GM12892 (cell line): ENCODE measurements at places on chromosomes 3 and 15.

DNA sequence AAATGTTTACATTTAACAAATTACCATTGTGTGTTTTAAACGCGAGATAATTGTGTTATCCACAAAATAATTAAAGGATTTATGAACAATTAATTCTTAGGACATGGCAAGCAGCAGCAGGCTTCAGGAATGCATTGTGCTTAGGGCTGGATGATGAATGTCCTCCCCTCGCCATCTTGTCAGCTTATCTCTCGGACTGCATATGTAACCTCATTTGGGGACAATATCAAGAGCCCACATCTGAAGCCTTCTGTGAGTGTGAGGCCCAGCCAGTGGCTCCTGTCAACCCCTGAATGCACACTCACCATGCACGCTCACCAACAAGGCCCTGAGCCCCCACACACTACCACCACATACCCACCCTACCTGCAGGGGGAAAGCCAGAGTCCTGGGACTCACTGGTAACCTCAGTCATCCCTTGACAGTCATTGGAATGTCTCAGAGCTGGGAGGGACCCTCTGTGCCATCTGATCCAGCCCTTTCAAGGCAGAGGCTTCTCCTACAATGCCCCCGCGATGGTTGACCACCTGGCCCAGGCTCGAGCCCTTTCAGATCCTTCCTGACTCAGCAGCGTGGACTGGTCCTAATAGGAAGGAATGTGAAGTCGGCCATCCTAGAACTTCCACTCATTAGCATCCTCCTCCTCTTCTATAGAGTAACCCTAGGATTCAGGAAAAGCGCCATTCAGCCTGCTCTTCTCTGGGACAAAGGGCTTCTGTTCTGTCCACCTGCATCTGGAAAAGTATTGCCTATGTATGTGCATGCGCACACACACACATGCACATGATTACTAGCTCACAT, 38.2 kb downstream of the MRPL46 start:
- no peak for DNase-seq

DNA sequence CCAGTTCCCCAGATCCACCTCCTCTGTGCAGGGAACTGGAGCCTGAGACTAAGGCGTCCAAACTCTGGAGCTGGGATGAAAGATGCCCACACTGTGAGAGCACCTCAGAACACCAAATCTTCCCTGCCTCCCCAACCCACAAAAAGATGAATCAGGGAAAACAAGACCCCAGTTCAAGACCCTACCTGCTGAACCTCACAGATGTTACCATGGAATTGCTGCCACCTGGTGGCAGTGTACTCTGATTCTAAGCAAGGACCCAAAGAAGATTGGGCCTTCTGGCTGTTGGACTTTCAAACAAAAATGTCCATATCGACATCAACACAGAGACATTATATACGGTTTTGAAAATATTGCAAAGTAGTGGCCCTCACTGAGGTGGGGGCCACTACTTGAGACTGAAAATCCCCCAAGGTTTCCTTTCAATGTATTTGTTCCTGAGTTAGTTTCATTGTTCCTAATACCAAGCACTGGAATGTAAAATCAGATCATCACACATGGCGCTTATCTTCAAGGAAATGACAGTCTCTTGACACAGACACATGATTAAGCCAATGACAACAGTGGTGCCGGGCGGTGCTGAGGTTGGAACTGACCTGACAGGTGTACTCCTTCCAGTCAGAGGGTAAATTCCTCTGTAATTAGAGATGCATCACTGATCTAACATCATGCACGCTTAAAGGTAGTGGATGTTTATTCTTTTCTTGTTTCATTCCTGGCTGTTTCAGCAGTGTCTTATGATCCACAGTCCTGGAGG, 67.6 kb downstream of the SLC6A11 start:
- no peak for DNase-seq

DNA sequence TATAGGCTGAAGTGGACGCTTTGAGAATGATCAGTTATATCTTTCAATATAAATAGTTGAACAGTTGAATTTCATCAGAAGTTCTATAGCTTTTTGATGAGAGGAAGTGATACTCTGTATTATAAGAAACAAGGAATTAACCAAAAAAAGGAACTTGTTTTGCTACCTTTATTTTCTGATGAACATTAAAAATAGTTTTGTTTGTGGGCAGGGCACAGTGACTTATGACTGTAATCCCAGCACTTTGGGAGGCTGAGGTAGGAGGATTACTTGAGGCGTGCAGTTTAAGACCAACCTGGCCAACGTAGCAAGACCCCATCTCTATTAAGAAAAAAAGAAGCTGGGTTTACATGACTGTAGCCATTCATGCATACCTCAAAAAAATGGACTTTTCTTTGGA, 16.7 kb downstream of the BLOC1S6 start:
- no peak for DNase-seq

- DNase-seq = no peak
Measured at GRCh38 chr3:37347941-37348340, 173.6 kb upstream of the LRRFIP2 start.

DNA sequence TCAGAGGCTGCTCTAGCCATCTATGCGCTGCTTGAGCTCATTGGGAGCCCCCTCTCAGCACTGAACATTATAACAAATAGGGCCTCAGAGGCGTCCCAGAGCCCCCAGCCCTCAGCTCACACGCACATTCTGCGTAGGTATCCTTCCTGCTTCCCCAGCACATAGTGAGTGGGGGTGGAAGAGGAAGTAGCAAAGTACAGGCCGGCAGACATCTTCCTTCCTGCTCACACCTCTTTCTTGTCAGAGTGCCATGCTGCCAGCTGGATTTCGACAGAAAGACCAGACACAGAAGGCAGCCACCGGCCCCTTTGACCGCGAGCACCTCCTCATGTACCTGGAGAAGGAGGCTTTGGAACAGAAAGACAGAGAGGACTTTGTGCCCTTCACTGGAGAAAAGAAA, 16.6 kb downstream of the TMOD2 start:
- DNase-seq = no peak

DNA sequence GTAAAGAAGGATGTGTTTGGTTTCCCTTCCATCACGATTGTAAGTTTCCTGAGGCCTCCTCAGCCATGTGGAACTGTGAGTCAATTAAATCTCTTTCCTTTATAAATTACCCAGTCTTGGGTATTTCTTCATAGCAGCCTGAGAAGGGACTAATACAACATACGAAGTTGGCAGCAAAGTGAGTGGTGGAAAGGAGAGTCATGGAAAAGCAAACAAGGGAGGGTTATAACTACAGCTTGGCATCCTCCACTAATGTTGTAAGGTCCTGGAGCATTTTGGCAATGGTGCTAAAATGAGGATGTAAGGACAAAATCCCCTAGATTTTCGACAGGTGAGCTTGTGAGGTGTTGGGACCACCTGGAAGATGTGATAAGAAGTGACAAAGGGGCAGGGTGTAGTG, 5.8 kb upstream of the TMEM41A start:
- DNase-seq = no peak

GRCh38 chr3:127732879-127733350, 60.2 kb downstream of the ABTB1 start:
- DNase-seq = no peak

GRCh38 chr3:57179580-57180410, 14.6 kb upstream of the IL17RD start:
- DNase-seq = no peak

- no peak for DNase-seq
Measured at GRCh38 chr3:76871655-76872054, 168.2 kb upstream of the ROBO2 start.

GRCh38 chr15:63984331-63984730, 62.0 kb downstream of the DAPK2 start:
- DNase-seq = no peak

DNA sequence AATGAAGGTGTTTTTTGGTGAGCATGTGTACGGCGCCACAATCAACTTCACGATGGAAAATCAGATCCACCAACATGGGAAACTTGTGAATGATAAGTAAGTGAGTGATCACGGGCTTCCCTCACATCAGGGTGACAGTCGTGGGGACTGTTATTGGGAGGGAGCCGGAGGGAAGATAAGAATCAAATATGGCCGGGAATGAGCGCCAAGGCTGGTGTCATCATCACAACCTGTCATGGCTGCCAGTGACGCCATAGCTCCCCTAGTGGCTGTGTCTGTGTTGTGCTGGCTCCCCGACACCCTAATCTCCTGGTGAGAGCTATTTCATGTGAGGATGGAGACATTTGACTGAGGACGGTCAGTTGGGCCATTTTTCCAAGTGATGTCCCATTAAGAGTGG, 168.5 kb downstream of the SV2B start:
- DNase-seq = no peak

GRCh38 chr3:183400352-183400751, 28.1 kb downstream of the MCF2L2 start:
- DNase-seq = no peak

- no peak for DNase-seq
Measured at GRCh38 chr15:40958146-40958545, 4.9 kb downstream of the CHAC1 start.

GRCh38 chr3:51802106-51802703, 23.2 kb upstream of the IQCF6 start:
- DNase-seq = no peak

GRCh38 chr3:120196812-120197211, 88.2 kb downstream of the GPR156 start:
- no peak for DNase-seq

DNA sequence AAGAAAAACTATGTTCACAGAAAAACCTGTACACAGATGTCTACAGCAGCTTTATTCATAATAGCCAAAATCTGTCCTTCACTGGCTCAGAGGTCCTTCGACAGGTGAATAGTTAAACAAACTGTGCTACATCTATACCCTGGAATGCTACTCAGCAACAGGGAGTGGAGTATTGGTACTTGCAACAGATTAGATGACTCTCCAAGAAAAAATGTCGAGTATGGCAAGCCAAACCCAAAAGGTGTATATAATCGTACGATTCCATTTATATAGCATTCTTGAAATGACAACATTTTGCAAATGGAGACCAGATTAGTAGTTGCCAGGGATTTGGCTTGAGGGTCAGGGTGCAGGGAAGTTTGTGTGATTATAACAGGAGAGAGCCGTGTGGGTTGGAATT, 22.4 kb upstream of the RGMA start:
- DNase-seq = no peak

GRCh38 chr3:176505878-176506621, 691.2 kb downstream of the TBL1XR1 start:
- no peak for DNase-seq

GRCh38 chr15:58398071-58398470, 33.7 kb upstream of the LIPC start:
- DNase-seq = no peak

DNA sequence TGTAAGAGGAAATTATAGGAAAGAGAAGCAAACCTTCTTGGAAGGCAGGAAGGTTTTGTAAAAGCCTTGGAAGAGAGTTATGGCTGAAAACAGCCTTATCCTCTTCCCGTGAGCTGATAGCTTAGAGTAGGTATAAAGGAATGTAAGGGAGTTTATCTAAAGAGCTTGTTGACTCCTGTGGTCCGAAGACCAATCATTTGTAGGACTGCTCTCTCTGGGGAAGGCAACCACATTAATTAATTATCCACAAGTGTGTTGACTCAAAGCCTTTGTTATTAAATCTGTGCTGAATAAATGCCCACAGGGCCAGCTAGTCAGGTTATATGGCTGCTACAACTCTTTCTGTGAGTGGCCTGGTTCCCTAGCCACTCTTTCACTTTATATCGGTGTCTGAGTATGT, 452.1 kb upstream of the RASGRP1 start:
- no peak for DNase-seq

DNA sequence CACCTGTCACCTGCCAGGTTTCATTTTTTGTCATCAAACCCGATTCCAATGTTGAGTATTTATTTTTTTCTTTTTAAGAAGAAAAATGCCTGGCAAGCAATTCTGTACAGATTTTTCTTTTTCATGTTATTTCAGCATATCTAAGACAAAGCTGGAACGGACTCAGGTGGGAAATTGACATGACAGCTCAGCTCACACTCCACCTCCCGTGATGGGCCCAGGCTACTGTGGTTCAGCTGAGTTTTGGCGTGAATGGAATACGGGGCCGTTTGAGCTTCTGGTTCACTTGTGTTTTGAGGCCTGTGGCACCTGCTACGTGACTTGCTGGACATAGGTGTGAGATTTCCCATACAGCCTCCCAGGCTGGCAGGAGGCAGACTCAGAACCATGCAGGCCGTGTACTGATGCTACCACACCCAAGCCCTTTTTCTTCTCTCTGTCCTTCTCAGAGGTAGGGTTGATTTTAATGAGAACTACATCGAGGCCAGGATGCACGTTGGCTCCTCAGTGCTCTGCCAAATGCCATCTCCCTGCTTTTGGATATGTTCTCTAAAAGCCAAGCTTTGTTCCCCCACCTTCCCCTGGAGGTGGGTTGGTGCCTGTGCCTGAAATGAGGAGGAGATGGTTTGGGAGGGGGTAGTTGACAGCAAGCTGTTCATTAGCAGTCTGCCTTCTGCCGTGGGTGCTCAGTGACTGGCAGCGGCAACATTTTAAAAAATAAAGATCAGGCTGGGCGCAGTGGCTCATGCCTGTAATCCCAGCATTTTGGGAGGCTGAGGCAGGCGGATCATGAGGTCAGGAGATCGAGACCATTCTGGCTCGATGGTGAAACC, 48.7 kb downstream of the TRAK1 start:
- no peak for DNase-seq

DNA sequence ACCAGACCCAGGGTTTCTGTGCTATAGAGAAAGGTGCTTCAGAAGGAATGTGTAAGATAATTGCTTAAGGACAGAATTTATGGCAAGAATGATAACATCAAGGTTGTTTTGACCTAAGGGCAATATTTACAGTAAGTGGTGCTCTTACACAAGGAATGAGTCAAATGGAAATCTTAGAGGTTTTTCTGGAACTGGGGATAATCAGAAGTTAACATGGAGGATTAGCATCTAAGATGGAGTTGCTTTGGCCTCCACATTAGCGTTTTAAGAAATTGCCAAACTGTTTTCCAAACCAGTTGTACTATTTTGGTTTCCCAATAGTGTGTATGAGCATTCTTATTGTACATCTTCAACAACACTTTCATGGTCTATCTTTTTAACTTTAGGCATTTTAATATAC, 3.1 kb downstream of the WDR93 start:
- DNase-seq = no peak

GRCh38 chr3:36814776-36815175, 50.4 kb upstream of the DCLK3 start:
- DNase-seq = no peak

DNA sequence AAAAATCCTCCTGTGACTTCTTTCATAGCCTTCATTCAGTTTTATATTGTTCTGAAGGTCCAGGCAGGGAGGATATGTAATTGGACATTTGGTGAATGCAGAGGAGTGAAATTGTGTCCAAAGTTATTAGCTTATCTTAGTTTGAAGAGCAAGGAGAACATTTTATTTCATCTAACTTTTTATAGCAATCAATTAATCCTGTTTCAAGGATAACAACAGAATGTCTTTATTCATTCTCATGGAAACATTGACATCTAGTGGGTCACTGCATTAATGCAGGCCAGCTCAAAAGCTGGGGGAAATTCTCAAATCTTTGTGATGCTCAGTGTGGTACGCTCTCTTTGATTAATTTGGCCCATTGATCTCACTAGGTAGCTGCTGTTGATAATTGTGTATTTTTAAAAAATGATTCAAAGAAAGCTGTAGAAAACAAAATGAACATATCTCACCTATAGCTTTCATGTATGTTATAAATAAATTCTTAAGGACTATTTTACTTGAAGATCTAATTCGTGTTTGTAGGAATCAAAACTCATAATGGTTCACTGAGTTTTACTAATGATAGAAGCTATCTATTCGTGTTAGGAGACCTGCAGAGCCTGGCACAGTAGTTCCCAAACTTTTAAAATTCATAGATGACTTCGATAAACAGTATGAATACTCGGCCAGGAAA, 150.8 kb upstream of the KCNMB2 start:
- DNase-seq = peak; percentile 4
